Hematopoietic multipotent progenitor cell treated with erythropoietin and hydrocortisone succinate and interleukin-3 and kit ligand, for 6 days (in vitro differentiated cells): ENCODE measurements at places on chromosomes 3 and 15.

- no peak for DNase-seq
Observed at GRCh38 chr15:54518156-54518882, 540.1 kb downstream of the UNC13C start.

GRCh38 chr3:30299674-30300385 is 306.6 kb upstream of the TGFBR2 start:
- DNase-seq: no peak

DNA sequence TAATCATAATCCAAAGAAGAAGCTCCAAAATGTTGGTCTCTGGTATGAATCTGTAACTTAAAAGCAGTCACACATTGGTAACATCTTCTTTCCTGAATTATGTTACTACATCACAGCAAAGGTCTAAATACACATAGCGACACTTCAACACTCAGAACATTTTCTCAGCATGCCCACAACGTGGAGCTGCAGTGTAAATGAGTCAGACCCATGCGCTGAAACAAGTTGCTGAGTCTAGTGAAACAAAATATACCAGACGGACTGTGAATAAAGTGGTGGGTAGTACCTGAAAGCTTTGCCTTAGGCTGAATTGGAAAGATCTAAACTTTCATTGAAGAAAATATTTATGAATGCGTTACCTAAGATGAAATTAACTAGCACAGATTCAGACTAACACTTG is 33.2 kb upstream of the GOLGA8B start:
- DNase-seq: no peak

DNA sequence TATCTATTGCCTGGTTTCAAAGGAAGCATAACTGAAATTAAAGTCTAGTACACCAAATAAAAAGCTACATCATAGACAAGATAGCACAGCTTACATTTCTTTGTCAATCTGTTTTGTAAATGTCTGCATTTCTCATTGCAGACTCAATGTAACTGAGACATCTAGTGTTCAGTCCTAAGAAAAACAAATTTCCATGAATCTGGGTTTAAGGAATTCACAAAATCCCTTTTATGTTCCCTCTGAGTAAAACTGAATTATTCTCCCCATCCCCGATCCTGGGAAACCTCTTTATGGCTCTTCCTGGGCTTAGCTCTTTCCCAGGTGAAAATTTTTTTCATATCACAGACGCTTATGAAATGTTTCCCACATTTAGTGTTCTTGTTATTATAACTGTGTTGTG is 21.6 kb upstream of the RASA2 start:
- no peak for DNase-seq

- DNase-seq: no peak
Observed at GRCh38 chr3:60176614-60177013, 1074.6 kb downstream of the FHIT start.

DNA sequence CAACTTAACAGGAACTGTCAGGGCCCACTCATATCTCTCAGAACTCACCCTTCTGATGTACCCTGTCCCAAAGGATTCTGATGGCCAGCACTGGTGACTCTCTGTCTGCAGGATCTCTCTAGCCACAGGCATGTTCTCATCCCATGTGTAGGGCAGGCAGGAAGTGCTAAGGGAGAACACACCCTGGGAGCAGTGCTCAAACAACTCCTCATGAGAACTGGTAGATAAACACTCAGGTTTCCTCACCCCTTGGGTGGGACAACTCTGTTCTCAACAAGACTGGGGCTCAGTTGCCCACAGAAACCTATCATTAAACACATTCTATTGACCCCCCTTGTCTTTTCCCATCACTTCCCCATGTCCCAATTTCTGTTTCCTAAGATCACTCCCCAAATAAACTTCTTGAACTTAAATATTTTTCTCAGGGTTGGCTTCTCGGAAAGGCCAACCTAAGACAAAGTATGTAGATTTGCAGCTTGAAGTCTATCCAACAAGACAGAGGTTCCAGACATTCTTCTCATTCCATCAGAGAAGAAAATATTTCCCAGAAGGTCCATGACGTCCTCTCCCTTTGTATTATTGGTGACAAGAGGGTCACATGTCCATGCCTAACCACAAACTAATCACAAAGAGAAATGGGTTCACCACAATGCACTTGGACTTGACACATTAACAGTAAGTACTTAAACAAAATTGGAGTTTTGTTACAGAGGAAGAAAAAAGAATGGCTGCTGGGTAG is 276.6 kb upstream of the GADL1 start:
- DNase-seq: no peak

GRCh38 chr15:74400313-74400860 is 32.9 kb upstream of the CYP11A1 start:
- peak; percentile 71 for DNase-seq

GRCh38 chr15:40633178-40633577 is 39.1 kb downstream of the KNL1 start:
- DNase-seq: no peak

GRCh38 chr15:89377842-89378295 is 43.2 kb upstream of the POLG start:
- DNase-seq: peak; percentile 37

GRCh38 chr15:77251662-77252061 is 168.2 kb downstream of the PEAK1 start:
- DNase-seq: peak; percentile 16

DNA sequence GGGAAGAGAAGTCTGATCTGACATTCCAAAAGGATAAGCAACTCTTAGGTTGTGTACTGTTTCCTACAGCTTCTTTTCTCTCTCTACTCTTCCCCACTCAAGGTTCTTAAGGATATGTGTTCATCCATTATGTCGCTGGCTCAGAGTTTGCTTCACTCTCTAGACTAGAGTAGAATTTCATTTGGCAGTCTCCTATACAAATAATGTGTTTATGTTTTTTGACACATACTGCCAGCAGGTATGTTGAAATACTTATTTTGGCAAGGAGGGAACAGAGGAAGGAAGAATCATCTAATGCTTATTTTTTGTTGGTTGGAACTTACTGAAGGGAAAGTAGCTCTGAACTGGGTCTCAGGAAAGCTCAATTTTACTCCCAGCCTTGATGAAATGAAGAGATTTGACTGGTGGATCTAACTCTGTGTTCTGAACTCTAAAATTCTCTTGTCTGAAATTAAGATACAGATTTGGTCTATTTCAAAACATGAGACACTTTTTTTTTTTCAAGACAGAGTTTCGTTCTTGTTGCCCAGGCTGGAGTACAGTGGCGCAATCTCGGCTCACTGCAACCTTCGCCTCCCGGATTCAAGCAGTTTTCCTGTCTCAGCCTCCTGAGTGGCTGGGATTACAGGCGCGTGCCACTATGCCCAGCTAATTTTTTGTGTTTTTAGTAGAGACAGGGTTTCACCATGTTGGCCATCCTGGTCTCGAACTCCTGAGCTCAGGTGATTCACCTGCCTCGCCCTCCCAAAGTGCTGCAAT is 7.6 kb upstream of the EMC3 start:
- no peak for DNase-seq

DNA sequence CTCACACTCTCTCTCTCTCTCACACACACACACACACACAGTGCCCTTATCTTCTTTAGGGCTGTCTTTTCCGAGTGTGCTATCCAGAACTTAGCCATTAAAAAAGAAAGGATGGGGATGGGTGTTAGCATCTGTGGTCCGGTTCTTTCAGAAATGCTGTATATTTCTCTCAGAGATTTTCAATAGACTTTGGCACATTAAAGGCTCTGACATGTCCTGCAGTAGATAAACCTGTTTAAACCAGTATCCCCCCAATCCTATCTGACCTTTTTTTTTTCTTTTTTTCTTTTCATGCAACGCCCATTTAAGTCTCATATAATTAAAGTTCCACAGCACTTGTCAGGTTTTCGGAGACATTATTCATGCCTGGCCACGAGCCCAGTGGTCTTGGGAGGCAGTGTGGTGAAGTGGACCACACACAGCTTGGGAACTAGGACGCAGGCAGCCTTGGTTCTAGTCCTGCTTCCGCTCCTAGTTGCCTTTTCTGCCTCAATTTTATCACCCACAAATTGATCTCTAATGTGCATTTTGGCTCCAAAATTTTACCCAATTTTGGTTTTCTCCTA is 13.3 kb downstream of the CAV3 start:
- no peak for DNase-seq

- no peak for DNase-seq
Observed at GRCh38 chr3:113132571-113132996, 78.8 kb upstream of the BOC start.

GRCh38 chr3:168847291-168847883 is 751.7 kb upstream of the GOLIM4 start:
- peak; percentile 79 for DNase-seq

- peak; percentile 44 for DNase-seq
Observed at GRCh38 chr15:64013179-64014062, 32.9 kb downstream of the DAPK2 start.

GRCh38 chr15:73517566-73517965 is 74.6 kb downstream of the REC114 start:
- DNase-seq: no peak

- peak; percentile 48 for DNase-seq
Observed at GRCh38 chr3:98563661-98564281, 29.6 kb downstream of the CPOX start.

DNA sequence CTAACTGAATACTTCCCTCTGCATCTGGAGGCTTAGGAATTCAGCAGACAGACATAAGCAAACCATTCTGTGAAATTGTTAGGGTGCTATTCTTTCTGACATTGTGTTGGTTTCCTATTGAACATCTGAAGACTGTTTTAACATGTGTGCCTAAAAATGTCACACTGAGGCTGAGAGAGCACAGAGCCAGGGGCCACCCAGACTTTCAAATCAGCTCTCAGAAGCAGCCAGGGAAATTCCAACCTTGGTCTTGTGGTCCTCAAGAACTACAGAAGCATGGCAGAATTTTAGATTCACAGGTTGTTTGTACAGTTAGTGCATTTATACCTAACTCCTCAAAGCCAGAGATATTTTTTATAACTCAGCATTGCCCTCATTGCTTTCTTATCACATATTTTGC is 929.2 kb upstream of the CFAP20DC start:
- DNase-seq: no peak

DNA sequence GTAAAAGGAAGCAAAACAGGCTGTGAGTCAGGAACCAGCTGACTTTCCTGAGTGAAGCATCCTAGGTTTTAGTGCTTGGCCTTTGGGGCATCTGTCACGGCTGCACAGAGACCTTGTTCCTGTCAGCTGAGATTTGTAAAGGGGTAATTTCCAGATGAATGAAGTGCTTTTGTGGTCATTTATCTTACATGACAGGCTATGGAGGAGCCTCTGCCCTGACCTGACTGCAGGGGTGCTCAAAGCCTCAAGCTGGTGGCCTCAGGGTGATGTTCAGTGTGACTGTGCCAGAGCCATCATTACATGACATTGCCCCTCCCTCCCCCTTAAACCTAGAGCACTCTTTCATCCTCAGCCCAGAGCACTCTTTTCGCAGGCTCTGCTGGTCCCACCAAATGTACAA is 132.5 kb downstream of the ARNT2 start:
- no peak for DNase-seq

- no peak for DNase-seq
Observed at GRCh38 chr3:20258371-20258770, 72.4 kb upstream of the SGO1 start.
